Spinal cord (tissue), 10 donors: ENCODE measurements at places on chromosomes 6 and 20. TPM values are rescaled to one million over a fixed set of nuclear protein-coding genes. Genes with fewer than 3 reads are reported as not detected.
A peak's percentile ranks its signal among the peaks of the same experiment; 100 is the strongest.

LAMA2 gene
- total RNA-seq, result 126 TPM

NT5E gene
- 15.7 TPM for total RNA-seq

UNC93A gene
- not detected for total RNA-seq

OXT gene
- 0.33 TPM for total RNA-seq

- H3K4me3 ChIP-seq, result no peak overlapping the region
- peaks cover 21% of the 10 kb centered on the region for H3K4me1 ChIP-seq
These were observed 9.2 kb downstream of the TP53INP2 start for GRCh38 chr20:34713194-34713943.

GRCh38 chr6:149405823-149406765 is 6.0 kb downstream of the SUMO4 start:
- H3K27ac ChIP-seq, result no peak overlapping the region
- no peaks in the 10 kb centered on the region for H3K4me1 ChIP-seq
- H3K36me3 ChIP-seq, result peaks cover 11% of the 10 kb centered on the region
- H3K4me3 ChIP-seq, result no peak overlapping the region
- H3K27me3 ChIP-seq, result no peaks in the 10 kb centered on the region

DNA sequence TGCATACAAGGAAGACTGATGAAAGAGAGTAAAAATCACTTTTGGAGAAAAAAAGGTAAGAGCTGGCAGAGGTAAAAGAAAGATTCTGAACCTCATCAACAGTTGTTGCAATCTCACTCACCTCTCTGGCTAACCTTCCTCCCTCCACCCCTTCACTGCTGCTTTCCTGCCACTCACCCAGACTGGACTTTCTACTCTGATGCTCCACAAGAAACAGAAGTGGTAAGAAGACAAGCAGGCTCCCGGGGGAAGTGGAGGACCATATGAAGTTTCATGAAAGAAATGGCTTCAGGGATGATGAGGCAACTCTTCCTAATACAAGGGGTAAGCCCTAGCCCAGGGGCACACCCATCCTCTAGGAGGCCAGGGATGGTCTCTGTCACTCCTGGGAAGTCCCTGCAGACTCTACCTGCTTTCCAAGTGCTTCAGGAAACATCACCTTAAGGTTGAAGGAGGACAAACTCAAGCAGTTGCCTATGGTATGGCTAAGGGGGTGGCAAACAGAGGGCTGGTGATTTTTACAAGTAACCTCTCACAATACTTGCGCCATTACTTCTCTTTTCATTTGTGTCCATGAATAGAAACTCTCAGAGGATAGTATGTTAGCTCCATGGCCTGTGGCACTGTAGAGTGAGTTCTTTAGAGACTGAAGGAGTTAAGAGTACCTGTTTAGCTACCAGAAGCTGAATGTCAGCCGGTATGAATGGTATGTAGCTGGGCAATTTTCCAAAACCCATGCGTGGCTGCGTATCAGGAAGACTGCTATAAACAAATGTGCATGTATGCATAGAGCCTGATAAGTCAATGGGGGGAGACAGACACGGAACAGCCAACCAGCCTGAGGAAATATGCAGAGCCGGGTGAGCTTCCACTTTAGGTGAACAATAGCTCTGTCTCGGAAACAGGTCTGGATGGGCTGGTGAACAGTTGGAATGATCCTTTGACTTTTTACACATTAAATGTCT is 112.0 kb downstream of the BACH2 start:
- no peak overlapping the region for H3K27ac ChIP-seq
- H3K4me3 ChIP-seq, result no peak overlapping the region
- no peaks in the 10 kb centered on the region for H3K27me3 ChIP-seq
- peak; percentile 62 for DNase-seq
- no peaks in the 10 kb centered on the region for H3K36me3 ChIP-seq

DNA sequence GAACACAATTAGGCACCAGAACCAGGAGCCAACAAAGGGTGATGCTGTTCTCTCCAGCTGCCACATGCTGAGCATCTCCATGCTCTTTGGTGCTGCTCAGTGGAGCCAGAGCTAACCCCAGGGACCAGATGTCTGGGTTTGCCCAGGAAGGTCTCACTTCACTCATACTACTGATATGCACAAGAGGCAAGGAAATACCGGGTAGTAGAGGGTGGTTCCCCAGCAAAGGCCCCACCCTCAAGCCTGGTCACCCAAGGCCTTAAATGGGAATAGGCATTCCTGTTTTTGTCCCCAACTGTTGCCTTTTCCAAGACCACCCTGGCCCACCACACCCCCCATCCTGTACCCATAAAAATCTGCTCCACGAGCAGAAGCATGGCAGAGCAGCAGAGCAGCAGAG is 204.5 kb upstream of the TAB2 start:
- H3K4me3 ChIP-seq, result no peak overlapping the region
- DNase-seq, result no peak
- H3K36me3 ChIP-seq, result no peaks in the 10 kb centered on the region
- H3K27me3 ChIP-seq, result no peaks in the 10 kb centered on the region
